ENCODE measurements at places on chromosomes 3 and 15.

GRCh38 chr3:11078826-11079515 lies 75.3 kb upstream of the HRH1 start:
- DNase-seq, result no peak

DNA sequence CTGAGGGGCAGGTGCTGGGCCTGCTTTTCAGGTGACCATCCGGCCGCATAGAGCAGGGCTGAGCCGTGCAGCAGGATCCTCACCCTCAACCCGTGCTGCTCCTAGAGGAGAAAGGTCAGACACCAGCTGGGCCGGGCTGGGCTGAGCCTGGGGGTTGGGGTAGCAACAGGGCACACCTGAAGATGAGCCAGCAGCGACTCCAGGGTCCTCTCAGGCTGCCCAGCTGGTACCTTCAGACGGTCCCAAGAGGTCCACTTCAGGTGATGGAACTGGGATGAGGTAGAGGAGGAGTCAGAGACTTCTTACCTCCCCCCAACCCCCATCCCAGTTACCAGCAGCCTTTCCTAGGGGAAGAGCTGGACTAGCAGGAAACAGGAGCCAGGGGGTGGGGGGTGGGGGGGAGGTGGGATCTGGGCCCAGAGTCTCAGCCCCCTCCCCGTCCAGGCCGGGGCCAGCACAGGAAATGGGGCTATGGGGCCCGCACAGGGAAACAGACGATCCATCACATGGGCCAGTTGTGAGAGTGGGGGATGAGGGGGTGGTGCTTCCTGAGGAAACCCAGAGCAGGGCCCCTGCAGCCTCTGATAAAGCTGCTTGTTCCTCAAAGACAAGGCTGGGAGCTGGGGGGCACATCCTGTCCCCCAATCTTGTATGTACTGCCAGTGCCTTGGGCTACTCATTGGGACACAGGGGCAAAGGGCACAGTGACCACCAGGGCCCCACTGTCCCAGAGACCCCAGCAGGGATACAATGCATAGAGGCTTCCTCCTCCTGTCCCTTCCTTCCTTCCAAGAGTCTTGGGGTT lies 3.0 kb downstream of the INKA1 start:
- no peak for DNase-seq

DNA sequence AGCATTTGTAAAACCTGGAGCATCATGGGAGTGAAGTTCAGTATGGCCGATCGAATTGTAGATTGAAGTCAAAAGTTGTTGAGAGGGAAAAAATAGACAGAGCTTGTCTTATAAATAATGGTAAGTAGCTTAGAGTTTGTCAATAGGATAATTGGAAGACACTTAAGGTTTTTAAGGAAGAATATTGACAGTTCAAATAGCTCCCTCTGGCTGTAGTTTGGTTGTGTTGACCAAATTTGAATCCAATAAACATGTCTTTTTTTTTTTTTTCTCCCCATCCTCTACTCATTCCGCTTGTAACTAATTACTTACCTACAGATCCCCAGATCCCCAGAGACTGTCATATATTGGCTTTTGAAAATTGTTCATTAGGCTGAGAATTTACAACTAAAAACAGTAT lies 677.0 kb downstream of the AGBL1 start:
- DNase-seq, result no peak

GRCh38 chr15:87730706-87731105 lies 525.8 kb downstream of the NTRK3 start:
- DNase-seq, result no peak

DNA sequence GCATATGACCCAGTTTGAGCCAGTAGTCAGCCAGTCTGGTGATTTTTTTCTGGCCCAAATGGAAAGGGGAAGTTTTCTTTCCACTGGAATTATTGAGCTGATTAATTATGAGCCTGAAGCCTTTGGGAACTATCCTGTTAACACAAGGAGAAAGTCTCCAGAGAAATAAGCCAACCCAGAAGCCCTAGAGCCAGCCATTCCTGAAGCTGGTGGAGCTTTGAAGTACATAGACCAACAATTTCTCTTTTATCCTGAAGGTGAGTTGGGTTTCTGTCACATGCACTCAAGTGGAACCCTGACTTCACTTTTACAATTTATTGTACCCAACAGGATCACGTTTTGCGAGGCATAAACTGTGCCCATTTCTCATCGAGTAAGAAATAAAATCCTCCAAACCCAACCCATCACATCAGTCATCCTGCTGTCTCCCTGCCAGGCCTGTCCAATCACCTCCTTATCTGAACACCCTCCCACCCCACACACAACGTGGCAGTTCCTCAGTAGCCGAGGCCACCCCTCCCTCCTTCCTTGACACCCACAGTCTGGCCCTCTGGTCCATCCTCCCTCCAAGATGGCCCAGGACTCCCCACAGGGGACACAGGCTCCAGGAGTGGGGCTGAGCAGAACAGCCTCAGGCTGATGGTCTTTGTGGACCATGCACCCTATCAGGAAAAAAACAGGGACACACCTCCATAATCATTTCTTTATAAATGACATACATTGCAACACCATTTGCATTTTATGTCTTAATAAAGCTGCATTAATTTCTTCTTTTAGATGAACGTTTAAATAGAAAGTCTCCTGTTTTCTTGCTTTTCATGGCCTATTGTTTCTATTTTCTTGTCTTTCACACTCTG lies 55.7 kb upstream of the GATA2 start:
- DNase-seq, result no peak

GRCh38 chr3:158531334-158531733 lies 39.7 kb upstream of the MLF1 start:
- no peak for DNase-seq

DNA sequence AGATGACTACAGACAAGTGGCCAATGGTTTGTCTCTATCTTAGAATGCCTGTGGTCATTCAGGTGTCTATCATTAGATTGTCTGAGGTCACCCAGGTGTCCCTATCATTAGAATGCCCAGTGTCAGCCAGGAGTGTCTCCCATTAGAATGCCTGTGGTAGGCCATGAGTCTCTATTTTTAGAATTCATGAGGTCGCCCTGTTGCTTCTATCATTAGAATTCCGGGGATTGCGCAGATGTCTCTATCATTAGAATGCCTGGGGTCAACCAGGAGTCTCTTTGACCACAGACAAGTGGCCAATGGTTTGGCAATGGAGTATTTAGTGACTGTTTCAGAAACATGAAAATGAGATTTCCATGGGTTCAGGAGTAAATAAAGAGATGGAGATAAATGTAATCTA lies 7.6 kb downstream of the RTP2 start:
- DNase-seq, result no peak

GRCh38 chr3:124296406-124296805 lies 304.5 kb upstream of the ROPN1 start:
- no peak for DNase-seq

- DNase-seq, result no peak
Observed at GRCh38 chr3:119937229-119937628, 155.3 kb downstream of the NR1I2 start.

DNA sequence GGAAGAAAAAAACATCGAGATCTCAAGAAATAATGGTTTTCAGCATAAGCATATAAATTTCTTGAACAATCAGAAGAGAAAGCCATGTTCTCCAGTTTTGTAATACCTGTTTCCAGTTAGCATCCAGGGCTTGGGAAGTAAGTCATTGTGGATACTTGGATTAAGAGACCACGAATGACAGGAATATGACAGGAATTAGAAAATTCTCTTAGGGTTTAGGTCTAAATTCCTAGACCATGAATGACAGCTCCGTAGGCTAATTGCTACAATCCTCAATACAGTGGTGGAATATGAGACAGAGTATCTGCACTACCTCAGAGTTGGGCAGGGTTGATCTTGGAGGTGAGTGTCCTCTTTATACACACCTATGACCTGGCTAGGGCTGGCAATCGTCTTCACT lies 517.5 kb downstream of the NTRK3 start:
- no peak for DNase-seq

GRCh38 chr15:76793162-76793561 lies 112.0 kb downstream of the SCAPER start:
- DNase-seq, result peak; percentile 39

- DNase-seq, result no peak
Observed at GRCh38 chr15:61253186-61253585, 24.1 kb upstream of the RORA start.

GRCh38 chr3:108441071-108441507 lies 69.3 kb downstream of the MYH15 start:
- DNase-seq, result no peak

GRCh38 chr3:197186887-197187588 lies 111.4 kb downstream of the DLG1 start:
- DNase-seq, result no peak

DNA sequence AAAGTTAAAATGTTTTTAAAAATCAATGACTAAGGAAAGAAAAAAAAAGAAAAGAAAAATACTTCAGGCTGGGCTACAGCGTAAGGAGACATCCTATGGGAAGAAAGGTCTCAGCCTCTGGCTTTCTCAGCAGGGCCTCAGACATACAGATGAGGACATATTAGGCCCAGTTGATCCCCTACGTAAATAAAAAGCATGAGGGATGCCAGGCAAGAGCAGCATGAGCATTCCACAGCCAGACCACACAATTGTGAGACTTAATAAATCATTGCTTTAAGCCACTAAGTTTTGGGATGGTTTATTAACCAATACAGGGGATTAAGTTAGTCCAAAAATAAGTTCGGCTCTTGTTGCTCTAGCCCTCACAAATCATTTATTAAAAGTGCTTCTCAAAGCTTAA lies 394.1 kb upstream of the NECTIN3 start:
- DNase-seq, result no peak

DNA sequence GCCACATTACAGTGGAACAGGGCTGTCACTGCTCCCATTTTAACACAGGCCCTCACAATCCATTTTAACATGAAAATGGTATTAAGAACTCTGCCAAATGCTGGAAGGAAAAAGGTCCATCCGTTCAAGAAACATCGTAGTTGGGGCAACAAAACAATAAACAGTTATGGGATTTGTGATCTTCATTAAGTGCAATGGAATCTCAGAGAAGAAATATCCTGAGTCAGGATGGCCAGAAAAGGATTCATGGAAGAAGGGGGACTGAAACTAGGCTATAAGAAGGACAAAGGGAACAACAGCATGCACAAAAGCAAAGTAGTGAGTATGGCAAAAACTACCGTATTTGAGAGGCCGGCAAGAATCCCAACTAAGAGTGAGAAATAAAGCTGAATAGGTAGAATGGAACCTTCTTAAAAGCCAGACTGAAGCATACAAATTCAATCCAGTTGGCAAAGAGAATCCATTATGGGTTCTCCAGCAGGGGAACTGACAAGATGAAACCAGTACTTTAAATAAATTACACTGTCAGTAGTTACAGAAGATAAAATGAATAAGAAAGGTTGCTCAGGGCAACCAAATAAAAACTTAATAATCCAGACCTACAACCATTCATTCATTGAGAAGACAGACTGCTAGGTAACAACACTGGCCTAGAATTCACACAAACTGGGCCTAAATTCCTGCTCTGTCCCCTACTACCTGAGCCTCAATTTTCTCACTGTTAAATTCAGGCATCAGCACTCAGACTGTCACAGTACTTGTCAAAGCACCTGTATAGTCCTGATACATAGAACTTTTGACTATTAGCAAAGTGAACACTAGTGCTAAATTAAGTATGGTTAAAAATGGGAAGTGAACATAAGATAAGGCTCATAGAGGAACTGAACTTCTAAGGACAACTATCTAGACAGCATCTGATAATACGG lies 6.3 kb downstream of the TBL1XR1 start:
- no peak for DNase-seq

GRCh38 chr3:129536374-129536667 lies 6.7 kb upstream of the H1-8 start:
- no peak for DNase-seq

DNA sequence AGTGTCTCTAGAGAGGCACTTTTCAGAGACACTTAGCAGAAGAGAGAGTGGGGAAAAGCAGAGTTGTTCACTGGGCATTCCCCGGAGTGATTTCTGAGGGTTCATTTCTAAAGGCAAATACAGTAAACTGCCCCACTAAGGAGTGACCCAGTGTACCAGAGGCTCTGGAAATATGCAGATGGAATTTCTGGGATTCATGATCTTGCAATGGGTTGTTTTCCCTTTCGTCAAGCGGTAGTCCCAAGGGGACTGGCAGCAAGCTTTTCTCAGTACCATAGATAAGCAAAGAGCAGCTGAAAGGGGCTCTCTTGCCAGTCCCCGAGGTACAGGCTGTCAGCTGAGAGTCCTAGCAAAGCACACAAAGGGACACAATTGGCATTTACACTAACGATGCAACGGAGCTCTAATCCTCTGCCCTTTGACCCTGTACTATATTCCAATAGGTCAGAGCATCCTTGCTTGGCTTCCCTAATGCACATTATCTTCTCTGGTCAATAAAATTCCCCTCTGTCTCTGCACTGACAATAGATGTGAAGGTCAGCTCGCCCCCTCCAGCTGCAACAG lies 155.6 kb downstream of the SEMA6D start:
- DNase-seq, result no peak

DNA sequence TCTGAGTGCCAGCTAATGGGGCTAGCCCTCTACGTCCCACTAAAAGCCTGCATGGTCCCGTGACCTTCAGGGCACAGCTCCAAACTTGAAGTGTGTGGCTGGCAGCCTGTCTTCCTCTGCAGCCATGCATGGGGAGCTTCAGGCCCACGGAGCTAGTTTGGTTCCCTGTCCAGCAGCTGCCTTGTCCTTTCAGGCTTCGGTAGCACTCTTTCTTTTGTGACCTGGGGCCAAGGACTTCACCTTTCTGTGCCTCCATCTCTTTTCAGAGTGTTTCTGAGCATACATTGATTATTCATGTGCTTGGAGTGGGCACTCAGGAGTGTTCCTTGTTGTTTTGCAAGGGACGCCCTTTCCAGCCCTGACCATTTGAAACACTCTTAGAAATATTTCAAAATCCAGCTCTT lies 155.2 kb downstream of the DNAJB8 start:
- no peak for DNase-seq

GRCh38 chr3:17423786-17424536 lies 318.5 kb downstream of the TBC1D5 start:
- DNase-seq, result no peak

GRCh38 chr3:77468626-77469020 lies 428.7 kb downstream of the ROBO2 start:
- DNase-seq, result no peak

DNA sequence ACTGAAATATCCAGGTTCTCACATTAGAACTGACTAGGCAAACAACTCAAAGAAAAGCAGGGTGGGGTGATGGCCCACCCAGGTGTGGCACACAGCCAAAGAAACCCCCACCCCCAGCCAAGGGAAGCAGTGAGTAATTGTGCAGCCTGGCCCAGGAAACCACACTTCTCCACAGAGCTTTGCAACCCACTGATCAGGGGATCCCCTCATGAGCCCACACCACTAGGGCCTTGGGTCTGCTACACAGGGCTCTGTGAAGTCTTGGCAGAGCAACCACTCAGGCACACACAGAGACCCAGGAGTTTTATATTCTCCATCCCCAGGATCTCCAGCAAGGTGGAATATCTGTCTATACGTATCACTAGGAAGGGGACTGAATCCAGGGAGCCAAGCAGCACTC lies 22.2 kb upstream of the TRIM42 start:
- no peak for DNase-seq

GRCh38 chr3:184154885-184155643 lies at the start of gene DVL3:
TSS of gene DVL3 (plus strand) at chr3:184155377. CDS start at chr3:184155636, 259 bp downstream.
- DNase-seq, result no peak

DNA sequence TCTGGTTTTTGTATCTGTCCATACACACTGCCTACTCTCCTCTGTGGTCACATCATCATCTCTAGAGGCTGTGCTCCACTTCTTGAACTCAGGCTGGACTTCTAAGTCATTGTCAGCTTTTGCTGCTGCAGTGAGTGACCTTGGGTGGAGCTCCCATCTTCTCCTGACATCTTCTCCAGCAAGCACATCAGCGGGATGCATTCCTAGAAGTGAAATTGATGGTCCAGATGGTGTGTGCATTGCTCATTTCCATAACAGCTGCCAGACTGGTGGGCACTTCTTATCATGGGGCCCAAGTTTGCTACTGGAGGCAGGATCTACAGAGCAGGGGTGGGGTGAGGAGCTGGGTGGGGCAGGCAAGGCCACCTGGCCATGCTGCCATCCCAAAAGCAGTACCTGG lies 109.9 kb downstream of the DNAJB8 start:
- DNase-seq, result no peak

All from NT2/D1 (cell line).